HT1080 (cell line): ENCODE measurements at places on chromosomes 2 and 18. TPM values are rescaled to one million over a fixed set of nuclear protein-coding genes. Genes with fewer than 3 reads are reported as not detected.
A peak's percentile ranks its signal among the peaks of the same experiment; 100 is the strongest.

GNAL gene
- total RNA-seq, result 0.10 and 1.0 TPM in 2 replicates

SLC5A7 gene
- not detected in 2 replicates for total RNA-seq

NDC80 gene
- 46.1 and 46.9 TPM in 2 replicates for total RNA-seq

PDE6D gene
- 14.3 and 20.5 TPM in 2 replicates for total RNA-seq

SERPINB13 gene
- total RNA-seq, result not detected in 2 replicates

PLCL1 gene
- 0.07 and 0.16 TPM in 2 replicates for total RNA-seq

AQP12A gene
- total RNA-seq, result not detected in 2 replicates

DYNAP gene
- total RNA-seq, result 0.03 TPM in 1 of 2 replicates, not detected in the other

GRCh38 chr2:182067393-182067792 is 81.7 kb downstream of the PPP1R1C start:
- DNase-seq, result no peak

DNA sequence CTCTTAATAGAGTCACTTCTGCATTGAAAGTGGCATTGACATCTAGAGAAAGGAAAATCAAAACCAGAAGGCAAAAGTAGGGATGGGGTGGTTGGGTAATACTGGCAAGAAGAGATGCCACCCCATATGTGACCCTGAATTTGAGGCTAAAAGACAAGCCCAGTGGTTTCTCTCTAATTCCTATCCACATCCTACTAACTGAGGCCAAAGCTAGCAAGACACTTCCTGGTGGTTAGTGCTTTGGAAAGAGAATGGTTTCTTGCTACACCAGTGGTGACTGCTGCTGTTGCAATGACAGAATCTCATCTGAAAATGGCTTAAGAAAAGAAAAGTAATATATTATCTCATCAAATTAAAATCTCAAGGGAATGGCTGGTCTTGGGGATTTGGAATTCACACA is 640.6 kb downstream of the EPHA4 start:
- DNase-seq, result no peak

DNA sequence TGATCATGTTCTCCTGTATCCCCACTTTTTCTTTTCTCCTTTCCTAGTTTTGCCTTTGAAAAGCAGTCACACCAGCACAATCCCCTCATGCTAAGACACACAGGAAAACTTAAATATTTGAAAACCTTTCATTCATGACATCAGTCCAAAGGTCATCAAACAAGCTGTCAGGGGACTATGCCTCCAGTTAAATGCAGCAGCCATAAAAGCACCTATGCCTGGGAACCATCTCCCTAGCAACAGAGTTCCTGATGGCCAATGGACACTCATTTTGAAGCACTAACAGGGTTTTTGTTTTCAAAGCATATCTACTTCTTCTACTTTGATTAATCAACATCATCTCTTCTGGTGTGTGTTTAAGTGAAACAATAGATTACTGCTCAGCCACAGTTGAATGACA is 286.4 kb upstream of the PARD3B start:
- DNase-seq, result no peak

GRCh38 chr2:11711354-11711716 is 35.1 kb upstream of the LPIN1 start:
- DNase-seq, result no peak

DNA sequence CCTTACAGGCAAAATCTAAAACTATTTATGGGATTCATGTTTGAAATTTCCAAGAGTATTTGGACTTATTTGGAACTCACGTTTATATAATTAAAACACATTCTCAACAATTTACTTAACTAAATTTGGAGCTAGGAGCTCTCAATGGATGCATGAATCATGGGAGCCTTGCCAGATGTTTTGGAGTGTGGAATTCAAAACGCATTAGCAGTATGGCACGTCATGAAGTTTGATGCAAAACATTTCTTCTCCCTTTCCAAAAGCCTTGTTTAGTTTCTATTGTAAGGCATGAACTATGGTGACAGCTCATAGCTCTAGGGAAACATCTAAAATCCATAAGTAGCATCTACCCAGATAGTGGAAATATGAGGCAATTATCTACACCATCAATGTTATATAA is 701.6 kb downstream of the SATB2 start:
- DNase-seq, result no peak

GRCh38 chr2:157991932-157992331 is 109.7 kb upstream of the UPP2 start:
- DNase-seq, result no peak

DNA sequence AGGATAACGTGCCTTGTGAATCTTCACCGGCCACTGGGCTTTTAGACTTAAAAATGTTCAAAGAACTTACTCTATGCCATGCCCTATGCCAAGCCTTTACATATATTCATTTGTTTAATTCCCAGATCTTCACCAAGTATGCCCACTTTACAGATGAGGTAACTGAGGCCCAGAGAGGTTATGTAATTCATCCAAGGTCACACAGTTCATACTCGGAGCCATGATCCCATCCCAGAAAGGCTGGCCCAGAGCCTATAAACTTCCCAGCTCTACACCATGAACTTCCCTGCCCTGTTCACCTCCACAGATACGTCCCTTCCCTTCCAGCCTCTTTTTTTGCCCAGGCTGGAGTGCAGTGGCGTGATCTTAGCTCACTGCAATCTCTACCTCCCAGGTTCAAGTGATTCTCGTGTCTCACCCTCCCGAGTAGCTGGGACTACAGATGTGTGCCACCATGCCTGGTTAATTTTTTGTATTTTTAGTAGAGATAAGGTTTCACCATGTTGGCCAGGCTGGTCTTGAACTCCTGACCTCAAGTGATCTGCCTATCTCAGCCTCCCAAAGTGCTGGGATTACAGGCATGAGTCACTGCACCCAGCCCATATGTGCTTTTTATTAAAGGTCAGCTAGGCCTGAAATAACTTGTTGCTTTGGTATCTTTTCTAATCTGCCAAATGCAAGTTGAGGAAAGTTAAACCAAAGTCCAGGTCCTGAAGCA is 44.1 kb downstream of the MTHFD2 start:
- no peak for DNase-seq

DNA sequence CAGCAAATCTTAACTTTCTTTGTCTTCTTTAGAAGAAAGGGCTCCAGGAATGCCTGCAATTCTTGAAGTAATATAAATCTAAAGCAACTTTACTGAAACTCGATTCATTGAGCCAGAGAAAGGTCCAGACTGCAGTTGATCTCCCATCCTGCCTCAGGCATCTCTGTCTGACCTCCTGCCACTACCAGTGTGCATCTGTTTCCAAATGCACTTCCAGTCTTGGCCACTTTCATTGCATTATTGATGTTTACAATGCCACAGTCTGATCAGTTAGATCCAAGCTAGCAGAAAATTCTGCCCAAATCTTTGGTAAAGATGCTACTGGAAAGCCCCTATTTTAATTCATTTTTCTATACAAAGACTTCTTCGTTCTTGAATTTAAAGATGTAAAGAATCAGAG is 158.0 kb downstream of the RAPGEF4 start:
- no peak for DNase-seq

DNA sequence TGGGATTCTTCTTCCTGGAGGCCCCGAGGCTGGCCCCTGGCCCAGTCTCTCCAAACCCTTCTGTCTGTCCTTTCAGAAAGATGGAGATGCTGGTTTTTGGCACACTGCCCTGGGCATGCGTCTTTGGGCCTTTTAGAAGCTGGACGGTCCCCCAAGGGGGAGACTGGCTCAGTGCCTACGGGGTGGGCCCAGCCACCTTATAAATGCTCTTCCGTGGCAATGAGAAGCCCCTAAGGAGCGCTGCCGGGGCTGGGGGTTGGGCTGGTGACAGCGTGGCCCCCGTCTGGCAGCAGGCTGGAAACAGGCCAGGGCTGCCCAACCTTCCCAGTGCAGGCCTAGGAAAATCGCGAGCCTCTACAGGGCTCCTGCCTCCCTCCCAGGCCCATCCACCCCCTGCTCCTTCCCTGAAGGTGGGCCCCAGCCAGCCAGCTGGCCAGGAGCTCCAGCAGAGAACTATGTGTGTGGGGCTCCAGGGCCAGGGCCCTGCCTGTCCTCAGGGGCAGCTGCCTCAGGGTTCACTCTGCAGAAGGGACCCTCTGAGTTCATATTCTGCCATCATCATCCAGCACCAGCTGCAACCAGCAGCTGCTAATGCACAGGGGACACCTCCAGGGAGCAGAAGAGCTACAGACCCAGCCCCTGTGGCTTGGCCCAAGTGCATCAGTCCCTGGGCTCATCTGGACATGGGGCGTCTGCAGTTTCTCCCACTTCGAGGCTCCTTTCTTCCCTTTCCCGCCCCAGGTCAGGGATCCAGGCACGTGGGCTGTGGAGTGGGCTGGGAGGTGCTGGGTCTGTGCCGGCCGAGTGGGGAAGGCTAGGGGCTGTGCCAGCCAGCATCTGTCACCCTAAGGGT is 107.6 kb upstream of the OTOS start:
- DNase-seq, result no peak

DNA sequence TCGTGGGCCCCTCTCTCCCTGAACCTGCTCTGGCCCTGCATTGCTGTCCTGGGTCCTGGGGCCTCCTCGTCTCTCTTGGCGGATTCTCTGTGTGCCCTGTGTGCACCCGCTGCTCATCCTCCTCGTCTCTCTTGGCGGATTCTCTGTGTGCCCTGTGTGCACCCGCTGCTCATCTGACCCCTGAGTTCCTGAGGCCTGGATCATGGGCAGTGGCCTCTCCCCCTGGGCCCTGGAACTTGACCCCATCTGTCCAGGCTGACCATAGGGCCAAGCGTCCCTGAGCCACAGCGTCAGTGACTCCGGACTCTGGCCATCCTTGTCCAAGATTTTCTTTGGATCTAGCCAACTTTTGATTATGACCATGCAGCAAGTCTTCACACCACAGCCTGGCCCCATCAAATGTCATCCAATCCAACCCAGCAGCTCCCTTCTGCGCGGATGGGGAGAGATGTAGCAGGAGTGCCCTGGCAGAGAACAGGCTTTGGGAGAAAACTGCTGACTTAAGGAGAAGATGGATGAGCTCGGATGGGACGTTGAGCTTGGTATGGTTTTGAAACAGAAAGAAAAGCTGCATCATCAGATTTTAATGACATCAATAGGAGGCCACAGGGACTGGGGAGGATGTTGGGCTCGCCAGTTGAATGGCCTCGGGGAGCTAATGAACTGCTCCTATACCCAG is 455.1 kb upstream of the HS6ST1 start:
- DNase-seq, result no peak

DNA sequence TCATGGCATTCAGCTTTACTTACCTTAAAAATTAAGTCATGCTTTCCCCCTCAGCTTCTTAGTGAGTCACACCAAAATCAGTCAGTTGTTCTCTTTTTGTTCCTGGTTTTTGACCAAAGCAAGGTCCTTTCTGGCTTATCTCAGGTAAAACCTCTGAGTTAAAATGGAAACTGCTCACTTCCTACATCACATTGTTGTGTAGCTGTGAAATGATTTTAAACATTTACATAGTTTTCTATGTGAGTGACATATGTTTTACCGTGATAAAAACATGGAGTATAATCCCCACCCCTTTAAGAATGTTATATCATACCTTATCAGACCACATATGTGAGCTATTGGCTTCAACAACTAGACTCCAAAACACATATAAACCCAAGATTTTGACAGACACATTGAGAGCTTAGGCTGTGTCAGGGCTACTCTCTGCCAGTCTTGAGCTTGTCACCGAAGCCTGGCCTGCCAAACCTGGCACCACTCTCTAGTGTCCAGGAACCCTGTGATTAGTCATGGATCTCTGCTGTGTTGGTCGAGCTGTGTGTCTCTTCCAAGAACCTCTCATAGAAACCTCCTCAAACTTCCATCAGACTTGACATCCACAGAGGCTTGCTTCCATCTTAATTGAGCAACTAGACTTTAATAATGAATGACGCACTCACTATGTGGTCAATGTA is 294.5 kb upstream of the FBXO11 start:
- no peak for DNase-seq

DNA sequence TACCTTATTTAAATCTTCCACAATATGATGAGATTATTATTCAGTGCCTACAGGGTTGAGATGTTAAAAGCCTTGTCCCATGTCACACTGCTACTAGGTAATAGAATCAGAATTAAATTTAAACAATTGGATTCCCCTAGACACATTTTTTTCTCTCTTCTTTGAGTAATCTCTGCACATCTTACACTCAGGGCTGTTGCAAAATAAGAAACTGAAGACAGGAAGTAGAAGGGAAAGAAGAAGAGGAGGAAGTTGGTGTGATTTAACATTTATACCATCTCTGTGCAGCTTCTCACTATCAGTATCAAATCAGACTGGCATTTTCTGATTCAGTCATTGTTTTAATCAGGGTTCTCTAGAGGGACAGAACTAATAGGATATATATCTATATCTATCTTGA is 677.6 kb downstream of the IRS1 start:
- DNase-seq, result no peak

- no peak for DNase-seq
These were observed 30.6 kb upstream of the RND3 start for GRCh38 chr2:150517951-150518680.

DNA sequence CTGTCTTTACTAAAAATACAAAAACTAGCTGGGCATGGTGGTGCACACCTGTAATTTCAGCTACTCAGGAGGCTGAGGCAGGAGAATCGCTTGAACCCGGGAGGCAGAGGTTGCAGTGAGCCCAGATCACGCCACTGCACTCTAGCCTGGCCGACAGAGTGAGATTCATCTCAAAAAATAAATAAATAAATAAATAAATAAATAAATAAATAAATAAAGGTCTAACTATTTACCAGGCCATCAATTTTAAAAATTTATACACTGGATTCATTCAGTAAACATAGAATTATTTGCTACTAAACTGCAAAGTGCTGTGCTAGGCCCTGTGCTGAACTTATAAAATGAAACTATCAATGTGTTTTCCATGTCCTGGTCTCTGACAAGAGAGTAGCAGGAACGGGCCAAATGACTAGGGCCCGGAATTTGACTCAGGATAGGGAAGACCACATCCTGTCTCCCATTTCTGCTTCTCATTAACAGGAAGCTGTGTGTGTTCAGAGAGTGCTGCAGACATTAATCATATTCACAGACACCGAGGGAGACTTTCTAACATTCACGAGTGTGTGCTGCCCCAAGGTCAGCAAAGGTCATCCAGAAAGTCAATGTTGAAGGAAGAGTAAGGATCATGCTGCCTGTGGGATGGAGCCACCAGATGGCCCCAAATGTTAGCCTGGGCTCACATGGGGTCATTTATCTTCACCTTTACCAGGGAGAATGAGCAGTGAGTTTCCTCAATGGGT is 95.8 kb downstream of the SPP2 start:
- peak; percentile 98 for DNase-seq

DNA sequence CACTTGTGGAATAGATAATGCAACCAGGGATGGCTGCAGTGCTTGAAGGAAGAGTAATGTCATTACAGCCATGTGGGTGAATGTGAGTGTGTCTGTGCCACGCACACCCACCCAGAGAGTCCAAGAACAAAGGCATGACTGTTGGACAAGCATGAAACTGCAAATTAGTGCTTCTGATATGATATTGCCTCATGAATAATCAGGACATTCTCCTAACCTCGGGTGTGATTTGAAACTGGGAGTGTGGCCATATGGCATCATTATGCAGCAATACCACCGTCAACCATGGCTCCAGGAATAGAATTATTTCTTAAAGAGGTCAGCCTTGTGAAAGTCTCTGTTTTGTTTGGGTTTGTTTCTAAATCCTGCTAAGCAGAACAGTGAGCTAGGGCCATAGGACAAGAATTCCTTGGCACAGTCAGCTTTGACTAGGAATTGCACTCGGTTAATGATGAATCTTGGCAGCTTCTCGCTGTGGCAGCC is 678.0 kb upstream of the RAB6C start:
- DNase-seq, result no peak

- no peak for DNase-seq
These were observed 659.3 kb downstream of the LRRTM4 start for GRCh38 chr2:76862901-76863300.

GRCh38 chr2:205139822-205140463 is 542.4 kb upstream of the NRP2 start:
- no peak for DNase-seq

- DNase-seq, result no peak
These were observed 277.6 kb upstream of the CXCR4 start for GRCh38 chr2:136395582-136395981.
